ENCODE measurements at places on chromosomes 2 and 18.
A peak's percentile ranks its signal among the peaks of the same experiment; 100 is the strongest.

DNA sequence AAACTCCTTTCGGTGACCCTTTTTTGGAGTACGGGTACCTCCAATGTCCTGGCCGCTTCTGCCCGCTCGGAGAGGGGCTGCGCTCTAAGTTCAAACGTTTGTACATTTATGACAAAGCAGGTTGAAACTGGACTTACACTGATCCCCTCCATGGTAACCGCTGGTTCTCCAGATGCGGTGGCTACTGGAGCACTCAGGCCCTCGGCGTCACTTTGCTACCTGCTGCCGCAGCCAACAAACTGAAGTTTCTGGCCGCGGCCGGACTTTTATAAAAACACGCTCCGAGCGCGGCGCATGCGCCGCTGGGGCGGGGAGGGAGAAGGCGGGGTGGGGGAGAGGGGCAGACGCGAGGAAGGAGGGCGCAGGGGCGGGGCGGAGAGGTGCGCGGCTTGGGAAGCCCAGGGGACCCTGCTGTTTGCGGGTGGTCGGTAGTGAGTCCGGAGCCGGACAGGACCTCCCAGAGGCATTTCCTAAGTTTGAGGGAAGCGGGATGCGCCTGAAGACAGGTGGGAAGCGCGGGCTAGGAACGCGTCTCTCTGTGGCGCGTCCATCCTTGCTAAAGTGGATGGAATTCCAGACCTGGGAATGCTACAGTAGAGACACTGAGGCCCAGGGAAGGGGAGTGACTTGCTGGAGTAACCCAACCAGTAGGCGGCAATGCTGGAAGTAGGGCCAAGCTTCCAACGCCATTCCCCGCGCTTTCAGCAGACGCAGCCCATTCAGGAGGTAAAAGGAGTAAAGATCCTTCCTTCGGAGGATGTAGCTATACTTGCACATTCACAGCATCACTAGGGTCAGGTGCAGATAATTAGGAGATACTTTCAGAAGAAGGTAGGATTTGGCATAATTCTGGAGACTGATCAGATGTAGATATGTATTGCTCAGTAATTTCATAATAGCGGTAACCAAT is at the start of gene CXCR4:
Gene CXCR4, minus strand, starts transcription at position 241 of the 910 bp plus-strand sequence. Its CDS starts 89 bp downstream, at position 152.
- H3K36me3 ChIP-seq, result peaks cover 39% of the 10 kb centered on the region
- peak within 1 kb of the TSS; percentile 96 for H3K27ac ChIP-seq
- H3K4me3 ChIP-seq, result peak within 1 kb of the TSS; percentile 97
- peaks cover 21% of the 10 kb centered on the region for H3K27me3 ChIP-seq

DNA sequence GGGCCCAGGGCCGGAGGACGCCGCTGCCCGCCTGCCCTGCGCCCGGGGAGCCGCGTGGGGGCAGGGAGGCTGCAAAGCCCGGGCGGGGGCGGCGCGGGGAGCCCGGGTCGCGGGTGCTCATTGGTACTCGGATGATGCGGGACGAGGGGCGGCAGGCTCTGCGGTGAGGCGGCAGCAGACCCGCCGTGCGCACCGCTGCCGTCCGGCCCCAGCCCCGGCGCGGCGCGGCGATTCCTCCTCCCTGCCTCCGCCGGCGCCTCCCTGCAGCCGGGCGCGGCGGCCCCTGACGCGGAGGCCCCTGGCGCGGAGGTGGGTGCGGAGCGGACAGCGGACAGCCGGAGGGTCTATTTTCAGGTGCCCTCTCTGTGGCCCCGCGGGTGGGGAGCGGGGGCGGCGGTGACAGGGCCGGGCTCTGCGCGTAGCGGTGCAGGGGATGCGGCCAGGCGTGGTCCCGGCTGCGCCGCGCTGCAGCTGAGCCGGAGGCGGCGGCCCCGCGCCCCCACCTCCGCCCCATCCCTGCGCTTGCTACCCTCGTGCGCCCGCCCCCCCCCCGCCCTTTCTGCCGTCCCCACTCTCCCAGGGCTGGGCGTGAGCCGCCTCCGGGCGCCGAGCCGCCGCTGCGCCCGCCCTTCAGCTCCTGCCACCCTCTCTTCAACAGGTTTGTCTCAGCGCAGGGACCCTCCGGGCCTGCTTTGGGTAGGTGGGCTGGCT is 640 bp downstream of the SPTBN1 start:
- peaks cover 58% of the 10 kb centered on the region for H3K27me3 ChIP-seq
- H3K4me3 ChIP-seq, result peak overlapping the region; percentile 79
- no peaks in the 10 kb centered on the region for H3K36me3 ChIP-seq
- H3K27ac ChIP-seq, result no peak overlapping the region

DNA sequence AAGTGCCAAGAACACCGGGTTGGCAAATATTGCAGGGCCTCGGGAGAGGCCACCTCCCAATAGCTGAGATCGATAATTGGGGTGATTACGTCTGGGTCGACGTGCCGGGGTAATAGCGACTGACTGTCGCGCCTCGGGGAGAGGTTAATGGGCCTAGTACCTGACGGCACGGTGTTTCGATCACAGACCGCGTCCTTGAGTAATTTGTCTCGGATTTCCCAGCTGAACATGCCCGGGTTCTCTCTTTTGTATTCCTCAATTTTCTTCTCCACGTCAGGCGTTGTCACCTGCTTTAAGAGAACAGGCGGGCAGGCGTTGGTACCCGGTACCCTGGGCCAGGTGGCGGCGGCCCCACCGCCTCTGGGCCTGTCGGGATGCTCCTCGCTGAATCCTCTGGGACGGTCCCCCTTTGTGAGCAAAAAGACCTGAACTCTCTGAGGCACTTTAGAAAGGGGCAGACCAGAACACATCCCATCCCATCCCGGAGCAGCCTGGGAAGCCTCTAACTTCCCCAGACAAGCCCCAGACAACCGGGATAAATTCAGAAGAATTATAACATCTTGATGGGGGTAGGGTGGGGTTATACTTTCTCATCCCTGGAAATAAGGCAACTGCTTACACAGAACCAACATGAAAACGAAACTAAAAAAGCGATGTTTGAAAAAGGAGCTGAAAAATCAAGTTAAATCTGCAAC is 3.3 kb downstream of the PAX3 start:
- peaks cover 23% of the 10 kb centered on the region for H3K4me1 ChIP-seq
- peaks cover 92% of the 10 kb centered on the region for H3K27me3 ChIP-seq
- H3K27ac ChIP-seq, result peak overlapping the region; percentile 70
- no peak for DNase-seq
- H3K4me3 ChIP-seq, result peak overlapping the region; percentile 33
- peaks cover 8% of the 10 kb centered on the region for H3K36me3 ChIP-seq

- H3K4me3 ChIP-seq, result no peak overlapping the region
- peaks cover 26% of the 10 kb centered on the region for H3K4me1 ChIP-seq
- H3K36me3 ChIP-seq, result no peaks in the 10 kb centered on the region
- H3K27ac ChIP-seq, result peak overlapping the region; percentile 68
Measured at GRCh38 chr2:101998556-101998895, 6.8 kb downstream of the IL1R2 start.

GRCh38 chr2:170771421-170771937 is 1.3 kb downstream of the ERICH2 start:
- peak overlapping the region; percentile 76 for H3K4me3 ChIP-seq
- peaks cover 37% of the 10 kb centered on the region for H3K27me3 ChIP-seq
- no peak for DNase-seq

DNA sequence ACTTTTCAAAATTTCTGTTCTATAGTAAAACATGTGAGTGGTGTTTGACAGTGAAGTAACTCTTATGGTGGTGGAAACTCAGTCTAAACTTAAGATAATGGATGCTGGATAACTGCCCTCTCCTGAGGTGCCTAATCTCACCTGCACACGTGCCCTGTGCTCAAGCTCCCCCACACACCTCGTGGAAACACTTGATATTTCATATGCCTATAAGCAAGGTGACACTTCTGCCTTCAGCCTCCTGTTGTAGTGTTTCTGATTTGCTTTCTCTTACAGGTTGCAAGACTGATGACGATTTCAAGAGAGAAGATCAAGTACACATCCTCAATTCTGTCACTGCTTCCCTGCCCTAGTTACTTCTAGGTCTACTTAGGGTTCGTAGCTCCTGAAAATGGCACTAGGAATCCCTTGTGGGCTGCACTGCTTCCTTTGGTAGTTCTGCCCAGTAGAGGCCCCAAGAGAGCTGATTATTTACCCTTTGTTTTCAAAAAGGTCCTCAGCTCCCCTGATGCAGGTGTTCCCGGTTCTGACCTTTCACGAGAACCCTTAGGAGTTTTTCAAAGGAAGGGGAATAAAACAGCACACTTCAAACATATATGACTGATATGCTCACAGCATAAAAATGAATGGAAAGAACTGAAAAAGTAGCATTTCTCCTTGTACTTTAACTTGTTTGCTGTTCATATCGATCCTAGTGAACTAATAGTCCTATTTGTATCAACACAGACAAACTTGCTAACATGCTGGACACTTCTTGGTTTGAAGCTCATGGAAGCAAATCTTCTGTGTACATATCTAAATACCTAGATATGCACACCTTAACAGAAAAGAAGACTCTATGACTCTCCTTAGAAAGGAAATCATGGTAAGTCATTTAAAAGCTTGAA is 6.7 kb downstream of the CAVIN2 start:
- no peaks in the 10 kb centered on the region for H3K36me3 ChIP-seq
- H3K27me3 ChIP-seq, result peaks cover 34% of the 10 kb centered on the region
- DNase-seq, result no peak
- no peaks in the 10 kb centered on the region for H3K4me1 ChIP-seq
- H3K27ac ChIP-seq, result no peak overlapping the region

DNA sequence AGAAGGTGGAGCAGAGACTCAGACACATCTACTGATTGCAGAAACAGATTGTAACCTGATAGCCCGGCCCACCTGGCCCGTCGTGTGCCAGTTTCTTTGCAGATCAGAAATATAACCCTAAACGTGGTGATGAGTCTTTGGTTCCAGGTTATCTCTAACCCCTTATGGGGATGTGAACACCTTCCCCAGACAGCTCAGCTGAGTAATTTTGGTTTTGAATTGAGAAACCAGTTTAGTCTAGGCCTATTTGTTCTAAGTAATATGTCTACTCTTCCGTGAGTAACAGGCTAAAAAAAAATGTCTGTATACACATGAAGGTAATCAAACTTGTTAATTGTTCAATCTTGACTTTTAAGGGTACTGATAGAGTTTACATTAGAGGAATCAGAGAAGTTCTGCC is 35.7 kb downstream of the RASGRP3 start:
- no peak overlapping the region for H3K4me3 ChIP-seq
- no peak for DNase-seq
- no peak overlapping the region for H3K27ac ChIP-seq
- H3K4me1 ChIP-seq, result peaks cover 1% of the 10 kb centered on the region
- H3K27me3 ChIP-seq, result peaks cover 6% of the 10 kb centered on the region
- H3K36me3 ChIP-seq, result peaks cover 15% of the 10 kb centered on the region

Measured in activated T-helper 2 cell treated with anti-CD3 and anti-CD28 coated beads, Interferon-gamma antibody, Interleukin-2, Interleukin-4, amounts not matched to agents 10 μg/mL and 5 μg/mL and 100 μg/mL, durations not matched to agents 14 hours and 24 hours and 36 hours (primary cell).